Stimulated activated CD4-positive, alpha-beta T cell treated with anti-CD3 and anti-CD28 coated beads, Interleukin-15, amount 100 ng/mL, for 1 hour (primary cell): ENCODE measurements at places on chromosomes 3 and 15.

DNA sequence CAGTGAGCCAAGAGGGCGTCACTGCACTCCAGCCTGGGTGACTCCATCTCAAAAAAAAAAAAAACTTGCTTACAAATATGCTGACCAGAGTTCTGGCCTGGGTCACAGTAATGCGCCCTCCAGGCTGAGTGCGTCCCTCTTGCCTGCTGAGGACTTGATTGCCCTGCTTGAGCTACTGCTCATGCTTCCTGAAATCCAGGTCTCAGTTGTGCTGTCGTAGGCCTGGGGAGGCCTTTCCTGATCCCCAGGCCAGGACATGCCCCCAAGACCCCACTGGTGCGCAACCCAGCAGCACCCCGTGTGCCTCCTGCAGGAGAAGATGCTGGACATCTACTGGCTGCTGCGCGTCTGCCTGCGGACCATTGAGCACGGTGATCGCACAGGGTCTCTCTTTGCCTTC is 7.3 kb downstream of the AMIGO3 start:
- DNase-seq = no peak

- no peak for DNase-seq
Measured at GRCh38 chr15:62495670-62496614, 330.9 kb upstream of the C2CD4B start.

GRCh38 chr3:133890972-133891644 is 4.6 kb downstream of the RAB6B start:
- no peak for DNase-seq

- DNase-seq = no peak
Measured at GRCh38 chr3:117955196-117955595, 1079.5 kb downstream of the IGSF11 start.
